Activated T-helper 2 cell treated with anti-CD3 and anti-CD28 coated beads, Interferon-gamma antibody, Interleukin-2, Interleukin-4, amounts not matched to agents 10 μg/mL and 5 μg/mL and 100 μg/mL, durations not matched to agents 14 hours and 24 hours and 36 hours (primary cell): ENCODE measurements at places on chromosomes 2 and 18. TPM values are rescaled to one million over a fixed set of nuclear protein-coding genes. Genes with fewer than 3 reads are reported as not detected.

GRCh38 chr18:49862656-49863385 lies 49.5 kb upstream of the ACAA2 start:
- no peak for DNase-seq

DNA sequence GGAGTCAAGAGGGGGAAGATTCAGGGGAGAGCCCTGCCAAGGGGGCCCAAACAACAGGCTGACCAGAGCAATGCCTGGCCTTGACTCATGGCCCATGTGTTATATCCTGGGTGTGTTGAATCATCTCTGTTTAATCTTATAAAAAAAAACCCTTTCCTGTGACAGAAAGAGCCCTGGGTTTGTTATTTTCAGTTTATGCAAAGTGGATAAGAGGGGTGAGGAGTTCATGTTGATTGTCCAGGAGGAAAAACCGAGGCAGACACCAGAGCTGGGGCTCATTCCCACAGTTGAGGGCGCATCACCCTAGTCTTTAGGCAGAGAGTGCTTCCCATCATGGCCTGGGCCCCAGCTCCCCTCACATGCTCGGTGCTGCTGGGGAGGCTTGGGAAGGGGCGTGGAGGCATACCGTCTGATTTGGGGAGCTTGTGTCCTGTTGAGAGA lies 30.9 kb upstream of the IL37 start:
- no peak for DNase-seq

Gene ALPP
- total RNA-seq, result not detected in 2 replicates

DNA sequence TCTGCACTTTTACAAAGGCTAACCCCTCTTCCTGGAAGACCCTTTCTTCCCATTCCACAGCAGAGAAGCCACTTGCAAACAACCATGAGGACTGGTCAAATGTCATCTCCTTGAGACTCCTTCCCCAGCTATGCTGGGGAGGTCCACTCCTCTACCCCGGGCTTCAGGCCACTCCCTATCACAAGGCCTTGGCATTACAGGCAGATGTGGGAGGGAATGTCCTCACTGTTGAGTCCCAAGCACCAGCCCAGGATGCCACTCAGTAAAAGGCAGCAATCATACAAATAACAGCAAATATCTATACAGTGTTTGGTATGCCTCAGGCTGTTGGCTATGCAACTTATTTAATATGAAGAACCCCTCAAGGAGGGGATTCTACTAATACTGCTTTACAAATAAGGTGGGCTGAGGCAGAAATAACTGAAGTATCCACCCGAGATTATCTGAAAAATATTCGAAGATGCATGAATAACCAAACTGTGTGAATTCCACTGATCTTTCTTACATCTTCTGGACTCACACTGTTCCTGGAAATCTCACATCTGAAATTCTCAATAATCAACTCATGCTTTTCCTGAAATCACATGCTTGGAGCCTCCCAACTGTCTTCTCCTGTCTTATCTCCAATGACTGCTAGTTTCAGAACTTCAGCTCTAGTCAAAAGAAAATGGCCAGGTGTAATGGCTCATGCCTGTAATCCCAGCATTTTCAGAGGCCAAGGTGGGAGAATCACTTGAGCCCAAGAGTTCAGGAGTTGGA lies 226.3 kb downstream of the TCF4 start:
- no peak for DNase-seq

- DNase-seq, result no peak
These were observed at the start of gene ACTG2 for GRCh38 chr2:73892631-73893329. TSS of gene ACTG2 (plus strand) at chr2:73893008. CDS start at chr2:73901312, 8,304 bp downstream.

DNA sequence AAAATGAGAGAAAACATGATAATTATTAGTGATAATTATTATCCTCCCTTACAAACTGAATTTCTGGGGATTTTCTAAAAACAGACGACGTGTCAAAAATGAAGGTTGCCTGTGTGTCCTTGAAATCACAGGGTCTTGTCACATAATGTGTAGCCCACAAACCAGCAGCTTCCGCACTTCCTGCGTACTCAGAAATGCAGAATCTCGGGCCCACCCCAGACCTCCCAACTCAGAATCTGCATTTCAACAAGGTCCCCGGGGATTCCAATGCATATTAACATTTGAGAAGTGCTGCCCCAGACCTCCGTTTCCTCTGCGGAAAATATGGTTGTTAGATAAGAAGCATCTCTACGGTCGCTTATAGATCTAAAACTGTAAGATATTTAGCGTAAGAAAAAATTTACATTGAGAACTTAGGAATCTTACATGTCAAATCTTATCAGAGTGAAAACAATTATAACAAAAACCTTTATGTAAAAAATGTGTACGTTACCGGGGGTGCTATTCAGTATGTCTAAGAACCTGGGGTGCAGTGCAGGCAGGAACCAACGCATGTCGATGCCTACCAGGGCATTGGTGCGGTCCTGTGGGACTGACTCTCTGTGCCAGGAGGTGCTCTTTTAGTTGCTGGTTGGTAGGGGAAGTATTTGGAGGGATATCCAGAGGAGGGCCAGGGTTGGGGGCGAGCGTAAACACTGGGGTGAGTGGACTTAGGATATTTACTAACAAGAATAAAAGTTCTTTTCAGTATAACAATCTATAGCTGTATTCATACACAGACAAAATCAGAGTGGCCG lies 15.2 kb downstream of the CDKL4 start:
- DNase-seq, result no peak

- DNase-seq, result no peak
These were observed 68.6 kb upstream of the YWHAQ start for GRCh38 chr2:9699139-9700108.

DNA sequence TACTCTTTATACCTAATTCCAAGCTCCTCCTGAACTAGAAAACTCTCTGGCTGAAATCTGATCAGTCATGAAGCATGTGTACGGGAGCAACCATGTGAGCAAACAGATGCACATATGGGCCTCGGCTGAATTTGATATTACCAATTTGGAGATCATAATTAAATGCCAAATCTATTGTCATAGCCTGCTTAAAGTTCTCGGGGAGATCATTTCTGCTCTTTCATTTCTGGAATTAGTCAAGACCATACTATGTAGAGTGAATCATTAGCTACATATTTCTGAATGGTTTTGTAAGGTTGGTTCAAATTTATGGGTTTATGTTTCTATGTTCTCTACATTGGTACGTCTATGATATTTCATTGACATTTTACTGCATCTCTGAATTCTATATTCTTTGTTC lies 205.5 kb downstream of the UBE2E3 start:
- DNase-seq, result no peak

DNA sequence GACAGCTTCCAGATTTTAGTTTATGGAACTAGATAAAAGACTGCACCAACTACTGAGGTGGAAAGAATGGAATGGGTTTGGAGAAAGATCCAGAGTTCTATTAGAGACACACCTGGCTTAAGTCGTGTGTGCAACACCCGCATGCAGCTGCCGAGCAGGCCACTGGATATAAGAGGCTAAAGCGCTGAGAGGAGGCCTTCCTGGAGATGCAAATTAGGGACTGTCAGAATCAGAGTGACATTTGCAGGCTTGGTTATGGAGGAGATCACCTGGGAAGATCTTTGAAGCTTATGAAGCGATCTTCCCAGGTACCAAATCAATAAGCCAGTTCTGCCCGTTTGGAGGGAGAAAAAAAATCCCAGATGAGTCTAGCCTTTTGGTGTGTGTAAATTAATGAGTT lies 30.4 kb upstream of the KLHL29 start:
- DNase-seq, result no peak

DNA sequence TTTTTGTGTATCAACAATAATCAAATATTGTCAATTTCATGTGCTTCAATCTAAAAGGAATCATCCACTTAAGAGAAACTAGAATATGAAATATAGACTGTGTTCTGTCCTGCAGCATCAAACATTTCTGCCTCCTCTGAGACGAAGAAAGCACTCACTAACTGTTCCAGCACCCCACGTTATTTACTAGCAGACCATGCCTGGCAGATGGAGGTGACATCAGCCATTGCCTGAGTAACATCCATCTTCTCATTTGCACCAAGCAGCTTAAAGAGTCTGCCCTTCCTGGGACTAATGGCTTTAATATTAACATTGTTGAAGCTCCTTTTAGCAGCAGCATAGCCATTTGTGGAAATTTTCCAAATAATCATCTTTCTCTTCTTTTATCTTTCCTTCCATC lies 25.7 kb downstream of the SGPP2 start:
- no peak for DNase-seq

DNA sequence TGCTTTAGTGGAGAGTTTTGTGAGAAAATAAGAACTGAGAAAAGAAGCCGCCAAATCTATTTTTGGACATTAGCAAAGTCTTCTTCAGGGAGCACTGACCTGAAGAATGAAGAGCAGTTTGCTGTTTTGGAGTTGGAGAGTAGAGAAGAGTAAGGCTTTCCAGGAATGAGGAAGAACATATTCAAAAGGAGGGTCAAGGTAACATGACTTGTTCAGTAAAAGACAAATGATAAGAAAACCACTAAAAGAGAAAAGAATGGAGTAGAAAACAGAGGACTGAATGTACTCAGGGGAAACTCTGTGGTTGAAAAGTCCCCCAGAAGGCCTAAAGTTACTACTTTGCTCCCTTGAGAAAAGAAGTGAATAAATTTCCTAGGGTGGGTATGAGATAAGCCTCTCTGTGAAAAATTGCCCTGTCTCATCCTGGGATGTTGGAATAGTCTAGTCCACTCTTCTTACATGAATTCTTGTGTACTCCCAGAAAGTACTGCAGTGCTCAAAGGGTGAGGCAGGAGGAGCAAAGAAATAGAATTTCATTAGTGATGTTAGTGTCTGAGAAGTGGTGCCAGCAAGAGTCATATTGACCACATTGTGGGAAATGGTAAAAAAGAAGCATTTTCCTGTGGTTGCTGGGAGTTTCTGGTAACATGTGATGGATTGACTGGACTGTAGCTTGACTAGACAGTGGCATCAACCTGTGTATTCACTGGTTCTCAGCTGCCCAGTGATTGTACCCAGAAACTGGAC lies 27.8 kb downstream of the MBD5 start:
- no peak for DNase-seq

GRCh38 chr2:73698101-73698500 lies 39.0 kb downstream of the TPRKB start:
- DNase-seq, result no peak

DNA sequence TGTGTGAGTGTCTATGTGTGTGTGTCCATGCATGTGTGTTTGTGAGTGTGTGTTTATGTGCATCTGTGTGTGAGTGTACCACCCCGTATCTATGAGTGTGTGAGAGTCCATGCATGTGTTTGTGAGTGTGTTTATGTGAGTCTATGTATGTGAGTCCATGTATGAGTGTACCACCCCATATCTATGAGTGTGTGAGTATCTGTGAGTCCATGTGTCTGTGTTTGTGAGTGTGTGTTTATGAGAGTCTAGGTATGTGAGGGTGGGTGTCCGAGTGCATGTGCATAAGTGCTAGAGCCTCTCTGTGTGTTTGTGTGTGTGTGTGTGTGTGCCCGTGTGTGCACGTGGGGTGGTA lies 86.0 kb upstream of the ATG16L1 start:
- DNase-seq, result no peak

DNA sequence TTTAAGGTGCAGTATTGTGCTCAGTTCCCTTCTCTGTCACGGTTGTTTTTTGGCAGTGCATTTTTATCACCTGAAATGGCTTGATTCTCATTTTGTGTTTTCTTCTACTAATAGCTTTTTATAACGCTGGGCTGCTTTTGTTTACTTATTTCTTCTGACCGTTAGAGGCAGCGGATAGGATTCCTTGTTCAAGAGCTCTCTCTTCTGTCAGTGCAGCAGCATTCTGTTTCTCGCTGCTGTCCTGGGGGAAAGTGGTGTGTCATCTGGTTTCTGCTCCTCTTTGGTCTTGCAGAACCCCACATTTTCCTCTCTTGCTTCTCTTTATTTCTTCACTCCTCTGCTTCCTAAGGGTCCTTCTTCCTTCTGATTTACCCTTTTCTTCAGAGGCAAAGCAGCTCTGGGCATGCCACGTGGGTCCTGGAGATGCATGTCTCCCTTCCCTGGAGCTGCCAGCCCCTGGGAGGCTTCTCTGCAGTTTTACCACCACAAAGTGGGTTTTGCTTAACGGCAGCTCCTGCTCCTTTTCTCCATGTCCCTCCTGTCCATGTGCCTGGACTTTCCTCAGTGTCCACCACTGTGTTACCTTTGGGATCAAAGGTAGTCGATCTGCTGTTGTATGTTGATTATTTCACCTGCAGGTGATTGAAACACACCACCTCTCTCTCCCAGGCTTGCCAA lies 47.3 kb upstream of the SNTG2 start:
- no peak for DNase-seq

Gene POTEC
- total RNA-seq, result not detected in 2 replicates

DNA sequence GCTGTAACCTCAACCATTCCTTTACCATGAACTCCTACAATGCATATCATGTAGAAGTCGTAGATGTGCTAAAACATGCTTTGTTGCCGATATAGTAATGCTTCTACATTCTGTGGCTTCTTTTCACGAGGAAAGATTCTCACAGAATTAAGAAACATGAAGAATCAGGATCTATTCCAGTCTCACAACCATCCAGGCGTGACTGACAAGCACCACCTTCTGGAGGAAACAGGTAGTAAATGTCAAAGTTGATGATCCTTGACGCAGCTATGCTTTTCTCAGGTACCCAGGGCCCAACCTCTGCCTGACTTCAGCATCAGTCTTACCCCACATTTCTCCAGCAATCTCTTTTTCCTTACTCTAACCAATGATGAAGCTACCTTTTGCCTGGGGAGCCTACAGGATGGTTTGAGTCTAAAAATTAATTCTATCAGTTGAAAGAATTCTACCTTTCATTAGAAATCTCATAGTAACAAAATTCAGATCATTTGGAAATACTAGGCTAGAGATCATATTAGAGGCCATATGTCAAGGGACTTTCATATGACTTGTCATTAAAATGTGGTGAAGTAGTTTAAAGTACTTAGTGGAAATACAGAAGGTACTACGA lies 123.3 kb upstream of the RND3 start:
- no peak for DNase-seq

- no peak for DNase-seq
These were observed 63.2 kb downstream of the CCBE1 start for GRCh38 chr18:59633961-59634485.

Gene YES1
- 18.4 and 18.5 TPM in 2 replicates for total RNA-seq

DNA sequence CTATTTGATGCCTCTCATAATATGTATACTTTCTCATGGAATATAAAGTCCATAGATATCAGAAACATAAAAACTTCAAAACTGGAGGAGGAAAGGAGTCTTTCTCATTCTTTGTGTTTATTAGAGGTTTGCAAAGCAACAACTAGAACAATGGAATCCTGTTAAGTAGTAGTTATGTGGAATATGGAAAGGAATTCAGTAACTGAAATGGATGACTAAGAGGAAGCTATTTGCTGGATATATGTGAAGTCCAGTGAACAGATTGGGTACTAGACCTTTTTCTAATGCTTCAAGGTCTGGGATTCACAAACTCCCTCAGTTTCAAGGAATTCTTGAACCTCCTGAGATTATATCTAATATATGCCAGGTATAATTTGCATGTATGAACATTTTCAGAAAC lies 353.6 kb upstream of the FANCL start:
- DNase-seq, result no peak
